ENCODE measurements at places on chromosomes 1 and 21. TPM values are rescaled to one million over a fixed set of nuclear protein-coding genes. Genes with fewer than 3 reads are reported as not detected.

DNA sequence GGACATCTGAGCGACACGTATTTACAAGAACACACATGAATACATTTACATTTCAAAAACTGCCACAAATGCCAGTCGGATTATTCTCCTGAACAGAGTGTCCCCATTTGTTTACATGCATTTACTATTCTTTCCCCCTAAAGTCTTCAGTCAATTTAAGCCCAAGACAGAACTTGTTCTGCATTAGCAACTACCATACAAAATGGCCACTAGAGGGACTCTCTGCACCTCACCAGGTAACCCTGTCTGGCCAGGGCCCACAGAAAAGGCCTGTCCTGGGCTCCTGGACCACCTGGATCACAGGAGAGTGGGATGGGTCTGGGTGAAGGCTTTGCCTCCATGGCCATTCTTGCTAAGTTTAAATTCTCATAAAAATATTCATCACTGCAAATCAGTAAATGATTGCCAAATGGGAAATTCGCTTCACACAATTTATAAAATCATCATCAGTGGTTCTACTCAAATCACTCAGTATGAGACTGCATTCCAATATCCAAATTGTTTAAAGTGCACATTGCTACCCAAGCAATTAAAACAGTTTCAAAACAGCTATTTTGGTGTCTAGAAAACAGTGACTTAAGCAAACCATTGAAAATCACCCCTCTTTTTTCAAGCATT, 12.5 kb upstream of the GUCA2A start:
- DNase-seq: peak; percentile 55

Gene TMEM269
- total RNA-seq: not detected

- no peak for DNase-seq
Measured at GRCh38 chr1:56540467-56540866, 38.9 kb downstream of the PLPP3 start.

Gene KRTAP21-2
- not detected for total RNA-seq

DNA sequence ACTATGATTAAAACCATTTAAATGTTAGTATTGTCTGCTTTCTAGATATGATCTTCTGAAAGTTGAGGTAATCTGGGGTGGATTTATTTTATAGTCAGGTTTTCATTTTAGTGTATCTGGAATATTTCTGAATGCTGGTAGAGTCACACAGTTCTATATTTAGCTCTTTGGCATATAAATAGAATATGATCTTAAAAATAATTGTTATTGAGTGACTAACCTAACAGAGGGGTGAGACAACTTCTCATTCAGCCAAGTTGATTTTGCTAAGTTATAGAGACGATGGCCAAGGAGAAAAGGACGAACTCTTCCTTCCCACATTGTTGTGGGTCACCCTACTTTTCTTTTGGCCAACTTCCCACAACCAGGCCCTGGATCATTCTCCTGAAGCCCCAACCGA, 7.2 kb upstream of the MT1HL1 start:
- no peak for DNase-seq

- no peak for DNase-seq
Measured at GRCh38 chr1:65151641-65152040, 3.6 kb downstream of the AK4 start.

All from IMR-90 (cell line).